ENCODE measurements at places on chromosomes 7 and 10. TPM values are rescaled to one million over a fixed set of nuclear protein-coding genes. Genes with fewer than 3 reads are reported as not detected.

DNA sequence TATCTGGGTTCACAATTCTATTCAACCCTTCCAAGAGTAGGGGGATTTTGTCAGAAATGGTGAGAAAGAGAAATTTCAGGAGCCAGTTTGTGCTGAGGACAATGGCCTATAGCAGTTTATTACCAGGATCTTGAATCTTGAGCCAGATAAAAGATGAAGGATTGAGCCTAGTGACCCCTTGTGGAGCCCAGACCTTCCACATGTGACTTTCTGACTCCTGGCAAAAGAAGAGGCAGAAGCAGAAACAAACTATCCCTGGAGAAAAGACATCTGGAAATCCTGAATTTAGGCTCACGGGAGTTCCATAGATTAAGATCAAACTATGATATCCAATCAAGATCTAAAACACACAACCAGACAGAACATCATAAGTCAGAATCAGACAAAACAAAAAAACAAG is 60.9 kb upstream of the CHRM2 start:
- no peak overlapping the region for H3K4me3 ChIP-seq
- no peaks in the 10 kb centered on the region for H3K36me3 ChIP-seq
- H3K27me3 ChIP-seq, result no peaks in the 10 kb centered on the region
- DNase-seq, result peak; percentile 4
- no peaks in the 10 kb centered on the region for H3K4me1 ChIP-seq

DNA sequence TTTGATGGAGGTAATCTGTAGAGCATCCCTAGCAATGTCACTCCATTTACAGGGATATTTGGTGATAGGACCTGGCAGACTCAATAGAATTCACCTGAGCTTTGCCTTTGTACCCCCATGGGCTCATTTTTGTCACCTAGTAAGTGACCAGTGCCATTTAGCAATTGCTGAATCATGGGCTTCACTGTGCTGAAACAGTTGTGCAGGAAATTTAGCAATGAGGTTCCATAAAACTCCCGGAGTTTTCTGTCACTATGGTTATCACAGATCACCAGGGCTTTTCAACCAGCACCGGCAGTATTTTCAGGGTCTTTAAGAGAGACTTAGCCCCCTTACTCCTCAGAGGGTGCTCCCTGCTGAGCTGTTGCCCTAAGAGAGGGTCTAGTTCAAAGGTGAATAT is 40.2 kb downstream of the FAS start:
- H3K36me3 ChIP-seq, result no peaks in the 10 kb centered on the region
- H3K4me3 ChIP-seq, result no peak overlapping the region
- DNase-seq, result no peak
- H3K27ac ChIP-seq, result no peak overlapping the region
- peaks cover 20% of the 10 kb centered on the region for H3K4me1 ChIP-seq
- H3K27me3 ChIP-seq, result no peaks in the 10 kb centered on the region

GRCh38 chr7:6505685-6506559 is 45.3 kb downstream of the GRID2IP start:
- H3K36me3 ChIP-seq, result no peaks in the 10 kb centered on the region
- no peaks in the 10 kb centered on the region for H3K4me1 ChIP-seq
- no peak for DNase-seq

GRCh38 chr10:69292459-69292858 is 14.2 kb downstream of the HK1 start:
- H3K4me3 ChIP-seq, result no peak overlapping the region
- H3K36me3 ChIP-seq, result no peaks in the 10 kb centered on the region
- no peaks in the 10 kb centered on the region for H3K27me3 ChIP-seq
- no peak for DNase-seq
- no peaks in the 10 kb centered on the region for H3K4me1 ChIP-seq

GRCh38 chr10:90403211-90404000 is 454.4 kb downstream of the HTR7 start:
- no peaks in the 10 kb centered on the region for H3K27me3 ChIP-seq
- H3K36me3 ChIP-seq, result no peaks in the 10 kb centered on the region
- no peak for DNase-seq
- no peak overlapping the region for H3K4me3 ChIP-seq
- H3K4me1 ChIP-seq, result no peaks in the 10 kb centered on the region
- H3K27ac ChIP-seq, result no peak overlapping the region

DNA sequence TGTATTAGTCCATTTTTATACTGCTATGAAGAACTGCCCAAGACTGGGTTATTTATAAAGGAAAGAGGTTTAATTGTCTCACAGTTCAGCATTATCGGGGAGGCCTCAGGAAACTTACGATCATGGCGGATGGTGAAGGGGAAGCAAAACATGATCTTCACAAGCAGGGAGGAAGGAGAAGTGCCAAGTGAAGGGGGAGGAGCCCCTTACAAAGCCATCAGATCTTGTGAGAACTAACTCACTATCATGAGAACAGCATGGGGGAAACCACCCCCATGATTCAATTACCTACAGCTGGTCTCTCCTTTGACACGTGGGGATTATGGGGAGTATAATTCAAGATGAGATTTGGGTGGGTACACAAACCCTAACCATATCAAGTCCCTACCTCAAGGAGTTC is 85.4 kb downstream of the JAZF1 start:
- peaks cover 3% of the 10 kb centered on the region for H3K27me3 ChIP-seq
- no peaks in the 10 kb centered on the region for H3K36me3 ChIP-seq
- no peak for DNase-seq
- no peak overlapping the region for H3K27ac ChIP-seq

- H3K4me3 ChIP-seq, result no peak overlapping the region
- no peak for DNase-seq
- no peaks in the 10 kb centered on the region for H3K36me3 ChIP-seq
Observed at GRCh38 chr10:48745662-48746245, 61.1 kb downstream of the WDFY4 start.

- no peaks in the 10 kb centered on the region for H3K4me1 ChIP-seq
- no peak overlapping the region for H3K27ac ChIP-seq
- H3K4me3 ChIP-seq, result no peak overlapping the region
- H3K27me3 ChIP-seq, result peaks cover 9% of the 10 kb centered on the region
- DNase-seq, result no peak
- no peaks in the 10 kb centered on the region for H3K36me3 ChIP-seq
Observed at GRCh38 chr7:2985866-2986265, 57.8 kb downstream of the CARD11 start.

GRCh38 chr10:43680035-43680434 is 31.4 kb upstream of the ZNF32 start:
- no peaks in the 10 kb centered on the region for H3K36me3 ChIP-seq
- no peaks in the 10 kb centered on the region for H3K27me3 ChIP-seq
- no peak overlapping the region for H3K27ac ChIP-seq
- DNase-seq, result peak; percentile 23
- H3K4me1 ChIP-seq, result peaks cover 3% of the 10 kb centered on the region
- no peak overlapping the region for H3K4me3 ChIP-seq

ITGB8 gene
- 1.3 TPM for total RNA-seq

ASZ1 gene
- total RNA-seq, result not detected

GIMAP1 gene
- total RNA-seq, result not detected

OR2A12 gene
- not detected for total RNA-seq

ABCB1 gene
- not detected for total RNA-seq

PDSS1 gene
- 46.8 TPM for total RNA-seq

HGF gene
- total RNA-seq, result not detected

CALD1 gene
- total RNA-seq, result 47.9 TPM

TDRD1 gene
- not detected for total RNA-seq

LRRD1 gene
- not detected for total RNA-seq

All from A673 (cell line).